GM18507 (cell line): ENCODE measurements at places on chromosomes 7 and 10.

GRCh38 chr7:87226495-87226894 is 7.0 kb upstream of the TMEM243 start:
- DNase-seq = no peak

- no peak for DNase-seq
These were observed 6.4 kb upstream of the RALA start for GRCh38 chr7:39617005-39617404.

GRCh38 chr7:103651593-103652377 is 205.8 kb upstream of the SLC26A5 start:
- DNase-seq = no peak

GRCh38 chr10:50512214-50512595 is 111.6 kb downstream of the SGMS1 start:
- no peak for DNase-seq

- DNase-seq = no peak
These were observed 260.5 kb upstream of the MKLN1 start for GRCh38 chr7:131067220-131067619.

DNA sequence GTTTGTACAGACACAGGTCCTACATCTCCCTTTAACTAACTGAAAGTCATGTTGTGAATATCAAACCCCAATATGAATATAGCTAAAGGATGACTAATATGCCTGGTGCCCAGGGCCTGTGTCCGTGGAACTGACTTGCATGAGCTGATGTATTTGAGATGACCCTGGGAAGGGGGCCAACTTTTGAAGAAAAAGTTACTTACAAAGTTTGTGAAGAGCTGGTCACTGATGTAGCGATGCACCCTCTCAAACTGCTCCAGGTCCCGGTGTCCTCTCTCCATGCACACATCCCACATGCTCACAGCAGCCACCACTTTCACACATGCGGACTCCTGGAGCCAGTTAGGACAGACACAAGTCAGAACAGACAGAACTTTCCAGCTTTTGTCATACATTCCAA is 106.2 kb downstream of the ABCC2 start:
- DNase-seq = no peak

GRCh38 chr10:50937230-50937907 is 51.9 kb upstream of the A1CF start:
- DNase-seq = no peak

DNA sequence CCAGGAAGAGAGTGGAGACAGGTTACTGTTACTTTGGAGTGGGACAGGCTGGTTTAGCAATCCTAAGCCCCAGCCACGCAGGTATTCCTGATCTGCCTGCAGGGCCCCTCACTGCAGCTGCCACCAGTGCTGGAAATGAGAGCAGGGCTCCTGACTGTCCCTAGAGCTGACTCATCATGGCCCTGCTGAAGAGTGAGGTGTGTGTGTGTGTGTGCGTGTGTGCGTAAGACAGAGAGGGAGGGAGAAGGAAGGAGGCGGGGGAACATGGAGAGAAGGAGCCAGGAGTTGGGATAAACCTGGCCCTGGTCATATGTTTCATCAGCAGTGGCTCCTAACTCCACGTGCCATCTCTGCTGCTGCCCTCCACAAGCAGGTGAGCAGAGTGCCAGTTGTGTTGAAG is 3.6 kb downstream of the FOXI2 start:
- DNase-seq = no peak

GRCh38 chr7:50531401-50531911 is 33.7 kb downstream of the DDC start:
- no peak for DNase-seq

DNA sequence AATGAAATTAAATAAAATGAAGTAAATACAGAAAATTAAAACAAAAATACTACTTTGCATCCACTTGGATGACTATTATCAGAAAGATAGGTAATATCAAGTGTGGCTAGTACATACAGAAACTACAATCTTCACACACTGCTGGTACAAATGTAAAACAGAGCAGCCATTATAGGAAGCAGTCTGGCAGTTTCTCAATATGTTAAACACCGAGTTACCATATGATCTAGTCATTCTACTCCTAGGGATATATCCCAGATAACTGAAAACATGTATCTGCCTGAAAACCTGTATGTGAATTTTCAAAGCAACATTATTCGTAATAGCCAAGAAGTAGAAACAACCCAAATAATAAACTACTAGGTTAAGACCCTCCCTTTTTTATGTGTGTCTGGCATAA is 33.4 kb downstream of the LARP4B start:
- DNase-seq = no peak

GRCh38 chr10:71613261-71613777 is 106.3 kb downstream of the C10orf105 start:
- no peak for DNase-seq

DNA sequence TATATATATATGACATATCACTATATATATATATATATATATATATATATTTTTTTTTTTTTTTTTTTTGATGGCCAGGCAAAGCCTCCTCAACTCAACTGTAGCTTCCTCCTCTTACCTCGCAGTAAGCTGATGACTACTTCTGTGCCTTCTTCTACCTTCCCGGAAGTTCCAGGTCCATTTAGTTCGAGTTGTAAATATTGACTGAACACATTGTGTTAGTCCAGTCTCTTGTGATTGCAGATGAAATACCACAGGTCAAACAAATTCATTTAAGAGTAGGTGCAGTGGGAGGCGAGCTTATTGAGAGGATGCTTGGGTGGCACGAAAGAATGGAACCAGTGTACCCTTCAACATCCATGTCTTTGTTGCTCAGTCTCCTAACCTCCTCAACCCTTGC is 144.6 kb downstream of the ST7 start:
- no peak for DNase-seq
